HFFc6 (cell line): ENCODE measurements at places on chromosomes 11 and 22.

DNA sequence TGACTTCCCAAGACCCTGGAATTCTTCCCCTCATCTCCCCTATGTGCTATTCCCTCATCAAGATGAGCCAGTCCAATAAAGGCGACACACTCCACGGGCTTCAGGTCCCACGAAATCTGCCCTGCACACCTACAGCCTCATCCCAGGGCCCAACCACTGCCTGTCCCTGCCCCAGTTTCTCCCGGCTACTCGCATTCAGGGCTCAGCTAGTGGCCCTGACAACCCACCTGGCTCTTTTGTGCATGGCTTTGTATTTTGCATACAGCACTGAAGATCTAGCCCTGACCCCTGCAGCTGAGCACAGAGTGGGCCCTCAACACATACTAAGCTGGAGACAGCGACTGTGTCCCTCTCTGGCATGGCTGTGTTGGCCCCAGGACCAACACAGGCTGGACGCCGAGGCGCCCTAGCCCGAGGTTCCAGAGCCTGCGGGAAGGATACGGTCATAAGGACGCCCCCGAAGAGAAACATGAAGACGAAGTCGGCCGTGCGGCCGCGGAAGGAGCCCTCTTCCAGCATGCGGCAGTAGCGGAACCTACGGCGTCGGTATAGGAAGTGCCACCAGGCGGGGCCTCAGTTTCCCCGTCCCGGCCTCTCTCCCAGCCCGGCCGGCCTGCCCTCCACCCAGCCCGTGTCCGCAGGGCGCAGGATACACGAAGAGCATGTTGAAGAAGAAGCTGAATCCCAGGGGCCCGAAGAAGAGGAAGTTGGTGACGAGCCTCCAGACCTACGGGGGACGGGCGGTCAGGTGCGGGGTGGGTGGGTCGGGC is 710 bp downstream of the DERL3 start:
- no peak for DNase-seq

DNA sequence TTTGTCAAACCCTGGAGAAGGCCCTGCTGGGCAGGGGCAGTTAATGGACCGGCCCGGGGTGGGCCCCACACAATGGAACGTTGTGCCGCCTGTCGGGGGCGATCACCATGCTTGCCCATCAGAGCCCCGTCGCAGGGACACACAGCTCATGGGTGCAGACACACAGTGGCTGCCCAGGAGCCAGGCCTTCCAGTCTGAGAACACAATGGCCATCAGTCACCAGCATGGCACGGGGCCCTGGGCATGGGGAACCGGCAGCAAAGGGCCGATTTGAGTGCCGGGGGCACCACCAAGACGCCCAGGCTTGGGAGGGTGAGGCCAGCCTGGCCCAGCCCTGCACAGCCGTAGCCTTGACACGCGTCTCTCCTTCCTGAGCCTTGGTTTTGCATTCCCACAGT is 7.1 kb downstream of the LINC01488 start:
- DNase-seq = no peak

GRCh38 chr22:49566693-49567092 is 261.0 kb downstream of the BRD1 start:
- DNase-seq = no peak

GRCh38 chr11:121486054-121486453 is 33.3 kb upstream of the SORL1-AS1 start:
- DNase-seq = no peak

- no peak for DNase-seq
These were observed 115.8 kb upstream of the FGF3 start for GRCh38 chr11:69934861-69935494.
